NCI-H2171 (cell line): ENCODE measurements at places on chromosomes 5 and 9.

GRCh38 chr9:116100711-116101121 lies 52.9 kb upstream of the PAPPA start:
- DNase-seq: no peak

- DNase-seq: no peak
Measured at GRCh38 chr5:65262096-65262495, 219.6 kb downstream of the ADAMTS6 start.

DNA sequence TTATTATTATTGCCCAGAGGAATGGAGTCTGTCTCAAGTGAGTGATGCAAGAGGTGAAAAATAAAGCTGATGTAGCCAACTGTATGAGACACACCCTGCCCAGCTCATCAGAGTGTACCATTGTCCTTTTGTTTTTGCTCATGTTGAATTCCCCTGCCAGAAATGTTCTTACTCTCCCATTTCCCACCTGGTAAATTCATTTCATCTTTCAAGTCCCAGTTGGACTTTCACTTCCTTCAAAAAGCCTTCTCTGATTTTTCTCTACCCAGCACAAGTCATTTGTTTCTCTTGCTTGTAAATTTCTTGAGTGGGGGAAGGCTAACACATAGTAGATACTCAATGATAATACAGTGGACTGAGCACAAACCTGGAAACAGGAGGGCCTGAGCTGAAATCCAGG lies 394.5 kb upstream of the ZNF462 start:
- DNase-seq: no peak

DNA sequence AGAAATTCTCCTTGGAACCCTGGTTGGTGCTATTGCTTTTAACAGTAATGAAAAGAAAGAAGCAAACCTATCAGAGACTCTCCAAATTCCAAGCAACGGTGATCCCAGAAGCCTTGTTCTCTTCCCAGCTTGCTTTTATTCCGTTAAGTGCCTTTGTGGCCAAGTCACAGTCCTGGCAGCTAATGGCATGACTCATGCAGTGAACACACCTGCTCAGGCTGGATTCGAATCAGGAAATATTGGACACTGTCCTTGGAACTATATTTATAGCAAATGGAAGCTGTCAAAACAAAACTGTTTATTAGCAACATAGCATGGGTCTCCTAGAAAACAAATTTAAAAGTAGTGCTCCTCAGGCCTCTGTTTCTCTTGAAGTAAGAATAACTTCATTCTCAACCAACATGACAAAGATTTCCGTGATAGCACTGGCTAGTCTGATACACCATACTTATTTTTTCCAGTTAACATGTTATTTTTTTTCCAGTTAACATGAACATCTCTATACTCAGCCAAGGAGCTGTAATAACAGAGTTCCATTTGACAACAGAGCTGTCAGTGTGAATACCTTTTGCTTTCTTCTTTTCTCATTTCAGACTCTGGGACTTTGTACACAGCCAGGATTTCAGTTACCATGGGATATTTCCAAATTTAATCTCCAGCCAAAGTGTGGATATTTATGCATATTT lies 502.4 kb downstream of the GADD45G start:
- DNase-seq: no peak

DNA sequence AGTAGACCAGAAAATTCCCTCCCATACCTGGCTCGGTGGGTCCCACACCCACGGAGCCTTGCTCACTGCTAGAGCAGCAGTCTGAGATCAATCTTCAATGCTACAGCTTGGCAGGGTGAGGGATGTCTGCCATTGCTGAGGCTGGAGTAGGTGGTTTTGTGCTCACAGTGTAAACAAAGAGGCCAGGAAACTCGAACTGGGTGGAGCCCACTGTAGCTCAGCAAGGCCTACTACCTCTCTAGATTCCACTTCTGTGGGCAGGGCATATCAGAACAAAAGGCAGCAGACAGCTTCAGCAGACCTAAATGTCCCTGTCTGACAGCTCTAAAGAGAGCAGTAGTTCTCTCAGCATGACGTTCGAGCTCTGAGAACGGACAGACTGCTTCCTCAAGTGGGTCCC lies 5.6 kb upstream of the GZMA start:
- no peak for DNase-seq

DNA sequence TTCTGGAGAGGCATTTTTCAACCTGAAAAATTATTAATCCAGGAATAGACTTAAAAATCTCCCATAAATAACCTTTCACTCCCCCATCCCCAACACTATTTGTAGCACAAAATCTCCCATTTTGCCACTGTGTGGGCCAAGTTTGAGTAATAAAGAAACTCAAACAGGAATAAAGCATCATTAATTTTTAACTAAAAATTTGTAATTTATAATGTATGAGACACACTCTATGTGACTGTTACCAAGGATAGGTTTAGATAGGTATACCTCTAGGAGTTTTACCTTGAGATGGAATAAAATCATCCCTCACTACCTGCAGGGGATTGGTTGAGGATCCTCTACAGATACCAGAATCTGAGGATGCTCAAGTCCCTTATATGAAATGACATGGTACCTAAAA lies 30.1 kb downstream of the CHD1 start:
- no peak for DNase-seq

GRCh38 chr5:1112596-1113331 lies 901 bp upstream of the SLC12A7 start:
- DNase-seq: no peak

DNA sequence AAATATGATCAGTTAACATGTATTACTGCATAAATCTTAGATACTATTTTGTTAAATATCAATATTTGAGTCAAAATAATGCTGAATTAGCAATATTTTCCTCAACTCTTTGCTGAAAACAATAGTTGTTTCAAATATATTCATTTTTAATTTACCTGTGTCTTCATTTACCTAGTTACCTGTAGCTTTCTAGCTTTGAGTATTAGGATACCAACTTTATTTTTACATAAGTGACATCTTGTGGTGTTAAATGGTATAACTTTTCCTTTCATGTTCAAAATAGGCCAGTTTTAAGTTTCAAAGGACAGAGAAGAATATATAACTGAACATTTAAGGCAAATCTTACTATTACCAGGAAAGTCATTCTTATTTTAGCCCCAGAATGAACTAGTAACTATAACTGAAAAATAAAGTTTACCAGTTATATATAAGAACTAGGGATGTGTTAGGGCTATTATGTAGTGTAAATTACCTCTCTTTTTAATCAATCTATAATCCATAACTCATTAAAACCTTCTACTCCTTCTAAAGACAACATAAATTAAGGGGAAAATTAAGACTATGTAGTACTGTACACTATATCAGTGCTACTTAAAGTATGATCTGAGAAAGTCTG lies 25.3 kb downstream of the AP3B1 start:
- DNase-seq: no peak

GRCh38 chr9:113580041-113580953 lies 116.8 kb downstream of the RGS3 start:
- peak; percentile 53 for DNase-seq

DNA sequence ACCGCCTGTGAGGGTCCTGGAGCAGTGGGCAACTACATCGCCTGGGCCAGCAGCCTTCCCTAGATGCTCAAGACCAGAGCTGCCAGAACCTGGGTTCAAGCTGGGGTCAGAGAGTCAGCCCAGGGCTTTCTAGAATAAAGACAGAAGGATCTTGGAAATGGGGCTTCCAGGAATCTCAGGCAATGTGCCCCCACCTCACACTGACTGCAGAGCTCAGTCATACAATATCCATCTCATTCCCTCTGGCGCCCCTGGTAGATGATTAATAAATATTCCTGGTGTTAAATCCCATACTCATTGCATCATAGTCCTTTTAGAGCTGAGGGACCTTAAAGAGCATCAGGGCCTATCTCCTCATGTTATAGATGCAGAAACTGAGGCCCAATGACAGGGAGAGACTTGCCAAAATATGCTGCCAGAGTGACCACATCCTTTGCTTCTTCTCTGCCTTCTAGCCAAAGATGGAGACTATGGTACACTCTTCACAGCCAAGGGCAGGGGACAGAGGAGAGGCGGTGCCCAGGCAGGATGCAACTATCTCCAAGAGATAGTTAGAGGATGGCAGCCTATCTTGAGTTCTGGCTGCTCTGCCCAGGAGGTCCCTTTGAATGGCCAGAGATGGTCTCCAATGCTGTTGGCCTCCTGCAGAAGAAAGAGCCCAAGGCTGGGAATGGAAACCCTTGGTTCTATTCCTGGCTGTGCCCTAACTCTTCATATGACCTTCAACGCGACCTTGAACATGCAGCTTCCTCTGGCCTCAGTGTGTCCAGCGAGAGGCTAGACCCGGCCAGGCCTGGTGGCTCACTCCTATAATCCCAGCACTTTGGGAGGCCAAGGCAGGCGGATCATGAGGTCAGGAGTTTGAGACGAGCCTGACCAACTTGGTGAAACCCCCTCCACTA lies 36.2 kb upstream of the IL17B start:
- no peak for DNase-seq

GRCh38 chr5:42756606-42757601 lies at the start of gene CCDC152:
Gene CCDC152, plus strand, starts transcription at chr5:42756818. Its CDS starts 2,304 bp downstream, at chr5:42759122.
- no peak for DNase-seq

DNA sequence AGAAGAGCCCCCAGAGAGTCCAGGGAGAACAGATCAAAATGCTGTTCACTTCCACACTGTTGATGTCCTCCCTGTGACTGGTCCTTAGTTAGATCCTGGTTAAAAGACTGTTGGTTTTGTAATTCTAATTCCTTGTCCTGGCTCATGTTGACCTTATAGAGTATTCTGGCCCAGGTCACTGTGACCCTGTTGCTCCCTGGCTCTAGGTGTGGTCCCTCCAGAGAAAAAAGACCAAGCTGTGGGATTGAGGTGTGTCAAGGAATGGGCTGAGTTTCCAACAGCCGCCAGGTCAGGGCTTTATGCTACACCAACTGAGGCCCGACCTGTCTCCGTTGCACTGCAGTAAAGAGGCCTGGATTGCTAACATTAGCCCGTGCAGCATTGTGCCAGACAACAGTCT lies 241.0 kb upstream of the MSX2 start:
- DNase-seq: no peak

GRCh38 chr5:119368238-119368630 lies 12.4 kb downstream of the TNFAIP8 start:
- no peak for DNase-seq

DNA sequence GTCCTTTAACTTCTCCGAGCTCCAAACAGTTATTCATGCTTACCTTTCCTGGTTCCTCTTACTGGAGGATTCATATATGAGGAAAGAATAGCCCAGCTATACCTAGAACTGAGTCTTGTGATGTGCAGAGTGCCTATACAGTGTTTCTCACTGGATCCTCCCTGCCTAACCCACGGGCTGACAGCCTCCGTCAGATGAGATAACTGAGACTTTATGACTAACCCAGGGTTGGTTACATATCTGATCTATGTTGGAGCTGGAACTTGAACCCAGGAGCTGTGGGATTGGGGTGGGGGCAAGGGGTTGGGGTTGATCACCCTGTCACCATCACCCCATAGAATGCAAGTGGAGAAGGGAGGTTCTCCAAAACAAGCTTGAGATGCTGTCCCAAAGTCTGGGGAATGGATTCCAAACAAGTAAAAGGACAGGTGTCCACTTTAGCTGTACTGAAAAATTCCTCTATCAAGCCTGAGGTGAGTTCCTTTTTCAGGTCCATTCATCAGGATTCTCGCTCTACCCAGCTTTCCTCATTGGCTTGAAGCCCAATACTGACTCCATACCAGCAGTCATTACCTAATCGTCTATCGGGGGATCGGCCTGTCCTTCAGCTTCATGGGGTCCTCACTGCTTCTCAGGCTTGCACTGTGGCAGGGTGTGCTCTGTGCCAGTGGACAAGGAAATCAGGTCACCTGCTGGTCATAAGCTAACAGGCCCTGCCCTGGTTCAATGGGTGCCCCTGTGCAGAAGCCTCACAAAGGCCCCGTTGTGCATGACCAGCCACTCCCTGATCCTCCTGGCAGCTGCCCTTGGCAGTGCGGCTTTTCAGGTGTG lies 100.6 kb downstream of the ARHGAP26 start:
- DNase-seq: no peak

DNA sequence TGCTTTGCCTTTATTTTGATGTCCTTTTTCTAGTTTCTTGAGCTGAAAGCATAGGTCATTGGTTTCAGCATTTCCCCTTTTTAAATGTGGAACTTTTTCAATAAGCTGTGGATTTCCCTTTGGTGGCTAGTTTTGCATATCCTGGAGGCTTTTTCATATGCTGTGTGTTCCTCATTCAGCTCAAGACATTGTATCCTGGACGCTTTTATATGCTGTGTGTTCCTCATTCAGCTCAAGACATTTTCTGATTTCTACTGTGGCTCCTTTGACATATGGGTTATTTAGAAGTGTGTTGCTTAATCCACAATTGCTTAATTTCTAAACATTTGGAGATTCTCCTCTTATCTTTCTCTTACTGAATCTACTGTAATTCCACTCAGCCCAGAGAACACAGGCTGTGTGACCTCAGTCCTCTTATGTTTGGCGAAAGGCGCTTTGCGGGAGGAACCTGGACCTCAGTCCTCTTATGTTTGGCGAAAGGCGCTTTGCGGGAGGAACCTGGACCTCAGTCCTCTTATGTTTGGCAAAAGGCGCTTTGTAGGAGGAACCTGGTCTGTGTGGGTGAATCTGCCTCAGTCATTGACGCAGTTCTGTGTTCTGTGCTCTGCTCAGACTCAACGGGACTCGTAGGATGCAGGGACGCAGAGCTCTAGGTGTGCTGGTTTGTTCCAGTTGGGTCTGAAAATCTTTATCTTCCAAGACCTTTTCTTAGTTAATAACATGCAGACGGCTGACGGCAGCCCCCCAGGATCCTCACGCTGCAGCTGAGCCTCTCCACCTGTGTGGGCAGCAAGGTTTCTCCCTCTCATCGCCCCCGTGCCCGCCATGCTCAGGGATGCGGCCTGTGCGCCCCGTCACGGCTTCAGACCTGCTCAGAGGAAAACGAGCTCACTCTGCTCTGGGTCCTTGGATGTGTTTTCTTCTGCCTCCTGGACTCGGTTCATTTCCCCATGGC lies 6.0 kb upstream of the SLC9A3 start:
- DNase-seq: no peak

GRCh38 chr5:180592176-180592575 lies 877 bp upstream of the SCGB3A1 start:
- DNase-seq: no peak

GRCh38 chr5:14598225-14598624 lies 16.6 kb downstream of the OTULINL start:
- no peak for DNase-seq

DNA sequence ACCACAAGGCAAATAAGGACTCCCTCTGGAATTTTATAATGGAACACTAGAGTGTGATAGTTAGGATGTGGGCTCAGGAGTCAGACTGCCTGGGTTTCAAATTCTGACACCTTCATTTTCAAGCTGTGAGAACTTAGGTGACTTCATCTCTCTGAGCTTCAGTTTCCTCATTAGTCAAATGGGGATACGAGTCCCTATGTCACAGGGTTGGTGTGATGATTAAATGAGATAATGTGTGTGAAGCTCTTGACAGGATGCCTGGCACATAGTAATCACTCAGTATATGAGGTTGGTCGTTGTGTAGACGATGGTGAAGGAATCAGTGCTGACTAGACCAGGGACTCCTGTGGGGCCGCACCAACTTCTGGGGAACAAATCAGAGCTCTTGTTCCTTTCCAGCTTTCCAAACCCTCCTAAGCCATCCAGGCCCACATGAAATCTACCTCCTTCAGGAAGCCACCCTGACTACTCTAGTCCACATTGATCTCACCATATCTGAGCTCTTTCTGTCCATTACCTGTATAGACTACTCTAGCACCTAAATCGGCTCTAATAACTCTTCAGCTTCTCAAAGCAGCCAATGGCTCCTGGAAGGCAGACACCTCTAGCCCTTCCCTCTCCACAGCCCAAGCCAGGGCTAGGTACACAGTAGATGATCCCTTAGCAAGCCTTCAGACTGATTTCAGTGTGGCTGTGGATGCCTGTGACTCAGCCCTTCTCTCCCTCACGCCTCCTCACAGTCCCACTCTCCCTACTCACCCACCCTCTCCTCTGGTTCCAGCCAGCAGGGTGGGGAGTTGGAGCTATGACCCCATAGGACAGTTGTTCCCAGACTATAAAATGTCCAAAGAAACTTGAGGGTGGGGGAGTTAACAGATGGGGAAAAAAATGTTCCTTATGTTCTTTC lies 2.5 kb upstream of the TCF7 start:
- no peak for DNase-seq
